M059J (cell line): ENCODE measurements at places on chromosomes 3 and 15. TPM values are rescaled to one million over a fixed set of nuclear protein-coding genes. Genes with fewer than 3 reads are reported as not detected.

- peak; percentile 24 for DNase-seq
Observed at GRCh38 chr3:58325525-58325992, 7.1 kb upstream of the PXK start.

DNA sequence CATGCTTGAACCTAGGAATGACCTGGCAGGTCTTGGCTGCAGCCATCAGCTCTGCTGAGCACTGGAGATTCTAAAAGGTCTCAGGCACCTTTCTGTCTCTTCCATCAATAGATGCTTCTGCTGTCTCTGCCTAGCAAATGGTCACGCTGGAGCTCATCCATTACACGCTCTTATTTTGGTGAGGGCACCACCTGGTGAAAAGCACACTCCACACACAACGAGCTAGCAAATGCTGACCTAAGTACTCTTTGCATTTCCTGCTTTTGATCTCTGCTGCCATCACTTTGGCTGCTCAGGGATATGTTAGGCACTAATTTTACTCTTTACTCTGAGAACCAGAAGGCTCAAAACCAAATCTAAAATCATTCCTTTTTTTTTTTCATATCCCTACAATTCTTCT lies 91.3 kb downstream of the RAB11A start:
- no peak for DNase-seq

GRCh38 chr3:28564211-28564610 lies 215.6 kb upstream of the AZI2 start:
- DNase-seq, result no peak

DNA sequence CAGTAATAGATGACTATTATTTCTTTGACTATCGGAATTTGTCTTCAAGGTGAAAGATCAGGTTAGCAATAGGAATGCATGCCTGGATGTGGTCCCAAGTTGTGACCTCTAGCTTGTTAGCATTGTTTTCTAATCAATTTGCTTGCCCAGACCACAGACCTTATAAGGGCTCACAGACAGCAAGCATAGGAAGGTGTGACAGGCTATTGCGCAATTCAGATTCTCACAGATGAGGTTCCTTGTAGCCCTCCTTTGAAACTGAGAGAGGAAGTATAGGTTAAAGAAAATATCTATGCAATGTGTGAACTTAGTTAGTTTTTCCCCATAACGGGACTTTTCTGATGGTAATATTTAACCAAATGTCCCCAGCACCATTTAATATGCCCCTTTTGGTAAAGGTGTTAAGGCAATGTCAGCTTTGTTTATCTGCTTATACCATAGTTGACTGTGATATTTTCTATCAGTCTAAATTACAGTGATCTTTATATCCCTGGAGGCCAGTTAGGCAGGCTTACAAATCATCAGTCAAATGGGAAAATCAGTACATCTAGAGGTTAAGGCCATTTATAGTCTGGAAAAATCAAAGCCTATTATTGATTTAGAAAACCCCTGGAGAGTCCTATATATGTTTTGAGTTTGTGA lies 168.1 kb upstream of the MBNL1 start:
- DNase-seq, result no peak

THSD4 gene
- total RNA-seq, result 5.3 and 9.9 TPM in 2 replicates
